GM04503 (cell line): ENCODE measurements at places on chromosomes 16 and 17.

- no peak for DNase-seq
Observed at GRCh38 chr17:69593351-69593715, 178.8 kb downstream of the MAP2K6 start.

DNA sequence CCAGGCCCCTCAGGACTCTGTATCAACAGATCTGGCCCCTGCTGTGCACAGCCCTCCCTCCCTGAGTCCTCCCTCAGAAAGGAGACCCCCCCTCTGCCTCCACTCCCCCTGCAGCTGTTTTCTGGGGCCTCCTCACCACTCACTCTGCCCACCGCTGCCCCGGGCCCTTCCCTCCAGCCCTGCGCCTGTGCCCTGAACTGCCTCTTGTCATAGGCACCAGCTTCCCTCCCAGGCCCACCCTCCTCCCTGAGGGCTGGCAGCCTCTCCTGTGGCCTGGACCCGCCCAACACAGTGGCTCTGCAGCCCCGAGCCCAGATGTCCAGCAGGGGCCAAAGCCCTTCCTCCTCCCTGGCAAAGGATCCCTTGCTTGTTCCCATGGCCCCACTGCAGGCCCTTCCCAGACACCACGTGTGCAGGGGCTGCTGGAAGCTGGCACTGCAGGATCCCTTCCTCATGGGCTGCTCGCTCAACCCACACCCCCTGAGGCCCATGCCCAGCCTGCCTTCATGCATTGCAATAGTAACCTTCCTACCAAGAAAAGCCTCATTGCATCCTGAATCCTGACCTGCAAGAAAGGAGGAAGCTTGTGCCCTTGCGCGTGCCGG, 25.8 kb downstream of the GNPTG start:
- DNase-seq: no peak

- DNase-seq: no peak
Observed at GRCh38 chr17:8192070-8192815, 2.3 kb upstream of the BORCS6 start.

DNA sequence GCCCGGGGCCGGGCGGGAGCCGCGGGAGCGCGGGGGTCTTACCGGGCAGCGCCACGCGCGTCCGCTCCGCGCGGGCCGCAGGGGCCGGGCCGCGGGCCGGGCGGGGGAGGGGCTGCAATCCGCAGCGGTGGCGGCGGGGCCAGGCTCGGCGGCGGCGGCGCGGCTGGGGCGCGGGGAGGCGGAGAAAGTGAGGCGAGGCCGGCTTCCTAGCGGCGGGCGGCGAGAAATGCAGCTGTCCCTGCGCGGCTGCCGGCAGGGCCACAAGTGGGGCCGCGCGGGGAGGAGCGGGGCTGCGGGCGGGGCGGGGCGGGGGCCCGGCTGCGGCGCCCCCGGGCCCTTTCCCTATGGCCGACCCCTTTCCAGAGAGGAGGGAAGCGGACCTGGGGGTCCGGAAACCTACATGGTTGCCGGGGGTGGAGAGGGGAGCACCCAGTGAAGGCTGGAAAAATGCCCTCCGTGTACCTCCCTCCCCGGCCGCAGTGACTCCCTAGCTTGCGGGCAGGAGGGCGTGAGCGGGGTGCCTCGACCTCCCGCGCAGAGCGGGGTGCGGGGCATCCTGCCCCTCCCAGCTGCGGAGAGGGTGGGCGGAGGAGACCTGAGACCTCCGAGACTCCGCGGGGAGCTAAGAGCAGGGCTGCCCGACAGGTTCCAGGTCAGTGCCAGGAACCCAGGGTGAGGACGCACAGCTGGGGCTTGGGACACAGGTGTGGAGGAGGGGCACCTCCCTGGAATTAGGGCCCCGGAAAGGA, at the start of gene CUEDC1:
Gene CUEDC1 (minus strand): TSS at position 230 of the 749 bp plus-strand sequence. CDS start 69,848 bp downstream, outside the sequence.
- DNase-seq: no peak

GRCh38 chr16:68468842-68469241, 20.5 kb upstream of the SMPD3 start:
- DNase-seq: no peak

GRCh38 chr17:28963055-28963611, 11.8 kb upstream of the PHF12 start:
- DNase-seq: no peak

DNA sequence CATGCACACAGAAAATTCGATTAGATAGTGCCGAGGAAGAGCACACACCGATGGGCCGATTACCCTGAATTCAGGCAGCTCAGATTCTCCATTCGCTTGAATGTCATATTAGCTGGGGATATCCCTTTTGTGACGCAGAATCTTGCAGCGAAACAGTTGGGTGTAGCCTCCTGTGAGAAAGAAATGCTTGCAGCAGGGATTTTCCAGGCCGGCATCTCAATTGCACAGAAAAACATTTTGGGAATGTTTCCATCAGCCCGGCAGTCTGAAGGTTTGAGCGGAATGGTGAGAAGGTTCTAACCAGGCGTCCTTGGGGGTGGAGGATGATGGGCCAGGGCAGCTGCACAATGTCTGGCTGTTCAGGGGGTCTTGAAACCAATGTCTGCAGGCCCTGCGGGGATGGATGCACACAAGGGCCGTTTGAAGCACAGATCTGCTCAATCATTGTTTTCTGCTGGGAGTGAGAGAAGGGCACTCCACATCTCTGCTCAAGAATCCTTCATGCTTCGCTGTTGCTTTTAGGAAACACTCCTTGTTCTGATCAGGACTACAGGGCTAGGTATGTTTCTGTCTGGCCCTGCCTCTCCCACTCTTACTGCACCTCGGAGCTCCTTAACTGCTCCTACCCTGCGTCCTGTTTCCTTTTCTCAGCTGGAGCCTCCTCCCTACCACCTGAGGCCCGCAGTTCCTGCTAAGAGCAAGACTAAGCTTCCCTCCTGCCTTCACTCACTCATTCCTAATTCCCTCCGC, 94.6 kb downstream of the CMIP start:
- no peak for DNase-seq

DNA sequence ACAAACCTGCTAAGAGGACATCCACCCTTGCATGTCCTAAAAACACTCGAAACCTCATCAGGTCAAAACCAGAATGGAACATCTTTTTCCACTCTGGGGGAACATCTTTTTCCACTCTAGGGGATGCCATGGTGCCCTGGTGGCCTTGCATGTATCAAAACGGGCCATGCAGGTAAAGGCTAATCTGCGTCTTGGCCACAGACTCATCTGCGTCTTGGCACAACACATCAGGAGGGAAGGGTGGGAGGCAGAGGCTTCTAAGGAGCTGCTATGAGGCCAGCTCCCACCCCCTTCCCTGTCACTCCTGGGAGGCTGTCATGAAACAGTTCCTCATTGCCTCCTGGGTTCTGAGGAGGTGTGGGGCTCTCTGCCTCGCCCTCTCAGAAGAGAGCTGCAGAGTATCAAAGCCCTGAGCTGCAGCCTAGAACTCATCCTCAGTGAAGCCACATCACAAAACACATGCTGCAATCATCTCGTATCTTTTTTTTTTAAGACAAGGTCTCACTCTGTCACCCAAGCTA, 27.6 kb downstream of the PARN start:
- DNase-seq: no peak

- DNase-seq: no peak
Observed at GRCh38 chr16:9016824-9017223, 53.1 kb upstream of the USP7 start.

- DNase-seq: no peak
Observed at GRCh38 chr17:50213026-50214022, 11.9 kb upstream of the COL1A1 start.

DNA sequence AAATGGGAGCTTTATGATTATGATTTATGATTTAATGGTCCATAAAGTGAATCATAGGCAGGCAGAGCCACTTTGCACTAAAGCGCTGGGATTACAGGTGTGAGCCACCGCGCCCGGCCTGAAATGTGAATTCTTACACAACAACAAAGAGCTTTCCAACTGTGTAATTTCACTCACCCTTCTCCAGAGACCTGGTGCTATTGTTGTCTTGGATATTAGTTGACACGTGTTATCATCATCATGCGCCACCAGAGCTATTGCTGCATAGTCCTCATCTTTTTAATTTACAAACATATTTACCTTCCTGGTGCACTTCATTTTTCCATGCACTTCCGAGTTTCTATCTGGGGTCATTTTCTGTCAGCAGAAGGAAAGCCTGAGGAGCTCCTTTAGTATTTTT, 4.8 kb upstream of the UTS2R start:
- no peak for DNase-seq

DNA sequence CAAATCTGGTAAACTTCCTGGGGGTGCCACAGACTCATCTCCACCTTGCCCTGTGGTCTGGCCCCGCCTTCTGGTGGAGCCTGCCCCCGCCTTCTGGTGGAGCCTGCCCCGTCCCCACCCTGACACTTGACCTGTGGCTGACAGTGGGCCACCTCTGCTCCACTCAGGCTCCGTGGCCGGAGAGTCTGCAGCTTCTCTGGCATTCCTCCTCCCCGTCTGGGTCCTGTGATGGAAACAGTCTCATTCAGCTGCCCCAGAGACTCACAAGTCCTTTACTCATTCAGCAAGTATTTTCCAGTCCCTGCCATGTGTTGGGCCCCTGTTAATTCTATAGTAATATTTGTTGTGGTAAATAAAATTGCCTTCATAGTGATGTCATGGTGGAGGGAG, 21.0 kb upstream of the G6PC1 start:
- peak; percentile 42 for DNase-seq

GRCh38 chr16:59500601-59501000, 766.5 kb upstream of the GOT2 start:
- DNase-seq: no peak

DNA sequence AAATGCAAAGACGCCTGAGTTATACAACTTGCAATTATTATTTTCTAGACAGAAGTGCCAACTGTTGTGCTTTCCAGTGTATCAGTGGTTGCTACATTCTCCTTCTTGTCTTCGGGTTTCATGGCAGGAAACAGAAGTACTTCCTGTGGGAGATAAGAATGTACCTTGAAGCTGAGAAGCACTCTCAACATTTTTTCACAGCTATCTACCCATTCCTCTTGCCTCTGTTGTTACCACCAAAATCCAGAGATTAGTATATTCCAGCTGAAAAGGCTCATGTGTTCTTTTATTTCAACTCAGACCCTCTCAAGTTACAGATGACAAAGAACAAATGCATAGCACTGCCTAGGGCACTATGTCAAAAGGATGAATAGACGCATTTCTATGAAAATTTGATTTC, 4.8 kb upstream of the ADAT1 start:
- no peak for DNase-seq

DNA sequence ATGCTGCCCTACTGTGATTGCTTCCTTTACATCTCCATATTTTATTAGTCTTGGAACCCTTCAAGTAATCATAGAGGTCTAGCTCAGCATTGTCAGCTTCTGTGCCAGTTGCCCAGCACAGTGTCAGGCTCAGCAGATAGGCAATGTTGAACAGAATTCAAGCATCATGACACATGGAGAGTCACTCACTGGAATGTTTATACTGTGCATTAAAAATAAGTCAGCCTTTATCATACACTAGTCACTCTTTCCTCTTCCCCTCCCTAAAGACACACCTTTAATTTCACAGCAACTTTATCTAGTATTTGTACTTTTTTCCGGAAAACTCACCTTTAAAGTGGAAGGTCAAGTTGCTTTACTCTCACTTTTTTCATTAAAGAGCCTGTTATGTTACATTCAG, 253.8 kb upstream of the CDH11 start:
- no peak for DNase-seq

GRCh38 chr17:16464303-16465051, 27.5 kb downstream of the LRRC75A start:
- no peak for DNase-seq
